B cell (primary cell): ENCODE measurements at places on chromosomes 13 and 19.

GRCh38 chr13:25908366-25908765 is 143.4 kb downstream of the SHISA2 start:
- no peak for DNase-seq

GRCh38 chr13:50644081-50644871 is 199.2 kb downstream of the DLEU7 start:
- no peak for DNase-seq

DNA sequence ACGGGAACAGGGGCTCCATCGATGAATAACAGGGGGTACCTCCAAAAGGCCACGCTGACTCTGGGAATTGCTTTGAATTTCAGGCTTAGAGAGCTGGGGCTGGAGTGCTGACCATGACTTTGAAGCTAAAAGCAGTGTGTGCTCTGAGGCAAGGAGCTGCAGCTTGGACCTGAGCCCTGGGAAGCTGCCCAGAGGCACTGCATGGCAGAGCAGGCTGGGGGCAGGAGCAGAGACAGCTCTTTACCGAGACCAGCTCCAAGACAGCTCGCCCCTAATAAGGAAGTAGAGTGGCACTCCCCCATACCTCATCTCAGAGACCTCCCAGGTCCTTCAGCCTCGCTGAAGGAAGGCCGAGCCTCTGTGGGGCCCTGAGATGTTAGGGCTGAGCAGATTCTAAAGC is 200.2 kb downstream of the COL4A1 start:
- DNase-seq: no peak

GRCh38 chr13:36082396-36082795 is 48.8 kb downstream of the DCLK1 start:
- no peak for DNase-seq

GRCh38 chr13:111304041-111304544 is 16.3 kb upstream of the TEX29 start:
- no peak for DNase-seq

DNA sequence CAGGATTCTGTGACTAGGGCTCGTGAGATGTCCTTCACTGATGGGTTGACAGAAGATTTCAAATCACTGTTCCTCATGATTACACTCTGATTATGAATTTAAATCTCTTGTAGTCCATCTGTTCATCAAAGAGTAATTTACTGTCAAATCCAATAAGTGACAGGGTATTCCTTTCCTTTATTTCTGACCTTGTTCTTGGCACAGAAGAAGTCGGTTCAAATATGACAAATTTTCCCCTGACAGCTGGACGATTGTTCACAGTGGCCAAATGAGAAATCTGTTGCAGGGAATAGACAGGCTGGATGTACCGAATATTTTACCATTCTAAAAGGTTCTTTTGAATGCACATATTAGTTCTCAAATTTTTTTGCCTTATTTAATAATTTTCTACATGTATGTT is 767.3 kb upstream of the GPC6 start:
- DNase-seq: no peak

DNA sequence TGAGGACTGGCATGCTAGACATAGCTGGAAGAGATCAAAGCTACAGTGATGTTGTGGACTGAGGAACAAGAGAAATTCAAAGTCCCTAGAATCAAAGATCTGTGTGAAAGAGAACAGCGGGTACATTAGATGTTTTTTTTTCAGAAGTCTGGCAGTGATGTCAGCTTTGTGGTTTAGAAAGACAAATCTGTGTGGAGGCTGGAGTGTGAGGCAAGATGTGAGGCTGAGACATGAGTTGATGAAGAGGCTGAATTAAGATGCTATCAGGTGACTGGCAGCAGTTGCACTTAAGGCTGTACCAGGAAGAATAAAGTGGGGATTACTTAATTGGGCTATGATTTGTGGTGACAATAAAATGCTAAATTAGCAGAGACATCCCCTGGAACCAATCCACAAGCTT is 46.5 kb downstream of the DNAJC3 start:
- no peak for DNase-seq

DNA sequence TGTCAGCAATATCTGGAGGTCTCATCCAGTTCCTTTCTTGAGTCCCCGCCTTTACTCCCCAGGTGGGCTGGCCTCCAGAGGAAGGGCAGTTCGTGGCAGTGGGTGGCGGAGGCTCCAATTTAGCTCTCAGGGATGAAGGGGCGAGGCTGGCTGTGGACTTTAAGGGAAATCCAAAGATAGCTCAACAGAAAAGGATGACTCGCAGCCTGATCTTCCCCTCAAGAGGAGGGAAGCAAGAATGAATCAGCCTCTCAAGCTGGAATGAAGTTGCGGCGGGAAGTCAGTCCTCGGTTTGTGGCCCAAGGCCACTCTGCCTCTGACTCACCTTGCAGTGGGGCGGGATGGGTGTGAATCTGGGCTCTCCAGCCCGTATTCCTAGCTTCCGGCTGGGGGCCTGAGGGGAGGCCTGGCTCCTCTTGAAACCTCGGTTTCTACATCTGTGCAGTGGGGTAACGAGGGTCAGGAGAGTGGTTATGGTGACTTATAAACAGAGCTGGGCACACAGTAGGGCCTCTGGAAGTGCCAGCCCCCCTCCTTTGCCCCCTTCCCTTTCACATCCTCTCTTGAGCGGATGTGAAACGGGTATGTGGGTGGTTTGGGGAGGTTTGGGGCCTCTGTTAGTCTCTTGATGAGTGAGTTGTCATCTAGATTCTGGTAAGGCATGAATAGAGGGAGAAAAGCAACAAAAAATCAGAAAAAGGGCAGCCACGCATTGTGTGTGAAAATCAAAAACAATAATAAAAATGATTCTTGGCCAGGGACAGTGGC is 10.5 kb upstream of the SMG9 start:
- peak; percentile 82 for DNase-seq

GRCh38 chr19:4415352-4415751 is 12.9 kb downstream of the CHAF1A start:
- DNase-seq: no peak
